Stimulated activated CD4-positive, alpha-beta T cell treated with anti-CD3 and anti-CD28 coated beads, TNF-alpha, amount 100 ng/mL, for 24 hours (primary cell): ENCODE measurements at places on chromosomes 6 and 20.

GRCh38 chr20:15875446-15875845, 697.8 kb downstream of the KIF16B start:
- DNase-seq, result no peak

- no peak for DNase-seq
These were observed 62.8 kb upstream of the FOXO3 start for GRCh38 chr6:108497883-108498282.

DNA sequence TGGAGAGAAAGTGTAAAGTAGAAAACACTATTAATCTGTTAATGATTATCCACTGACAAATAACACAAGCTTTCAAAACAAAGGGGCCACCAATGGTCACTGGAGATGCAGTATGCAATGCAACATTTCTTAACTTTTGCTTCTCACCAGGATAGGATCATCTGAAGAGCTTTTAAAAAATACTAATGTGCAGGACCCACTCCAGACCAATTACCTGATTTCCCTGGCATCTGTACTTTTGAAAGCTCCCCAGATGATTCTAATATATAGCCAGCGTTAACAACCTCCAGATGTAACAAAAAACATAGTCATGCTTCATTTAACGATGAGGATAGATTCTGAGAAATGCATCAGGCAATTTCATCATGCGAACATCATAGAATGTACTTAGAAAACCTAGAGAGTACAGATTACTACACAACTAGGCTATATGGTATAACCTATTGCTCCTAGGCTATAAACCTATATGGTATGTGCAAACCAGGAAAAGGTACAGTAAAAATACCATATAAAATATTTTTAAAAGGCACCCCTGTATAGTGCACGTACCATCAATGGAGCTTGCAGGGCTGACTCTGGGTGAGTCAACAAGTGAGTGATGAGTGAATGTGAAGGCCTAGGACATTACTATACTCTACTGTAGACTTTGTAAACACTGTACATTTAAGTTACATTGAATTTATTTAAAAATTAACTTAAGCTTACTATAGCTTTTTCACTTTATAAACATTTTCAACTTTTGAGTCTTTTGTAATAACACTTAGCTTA, 69.2 kb downstream of the ATG5 start:
- no peak for DNase-seq

DNA sequence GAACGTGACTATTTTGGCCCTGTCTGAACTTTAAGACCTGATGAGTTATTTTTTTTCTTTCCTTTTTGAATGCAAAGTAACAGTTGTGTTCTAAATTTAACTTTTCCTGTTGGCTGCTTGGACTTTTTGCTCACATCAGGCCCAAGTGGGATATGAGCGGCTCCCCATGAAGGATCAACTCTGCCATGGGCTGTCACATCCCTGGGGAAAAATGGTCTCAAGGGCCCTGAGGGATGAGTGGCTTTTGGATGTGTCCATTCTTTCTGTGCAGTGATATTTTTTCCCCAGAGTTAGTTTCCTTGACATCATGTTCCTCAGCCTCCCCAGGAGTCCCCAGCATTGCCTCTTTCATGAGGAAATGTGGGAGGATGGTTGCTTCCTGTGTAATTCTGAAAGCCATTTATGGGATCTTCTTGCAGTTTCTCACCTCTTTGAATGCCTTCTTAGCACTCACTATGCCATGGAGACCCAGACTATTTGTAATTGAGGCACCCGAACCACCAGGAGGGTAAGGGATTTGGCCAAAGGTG, 92.5 kb downstream of the SLC24A3 start:
- DNase-seq, result no peak

DNA sequence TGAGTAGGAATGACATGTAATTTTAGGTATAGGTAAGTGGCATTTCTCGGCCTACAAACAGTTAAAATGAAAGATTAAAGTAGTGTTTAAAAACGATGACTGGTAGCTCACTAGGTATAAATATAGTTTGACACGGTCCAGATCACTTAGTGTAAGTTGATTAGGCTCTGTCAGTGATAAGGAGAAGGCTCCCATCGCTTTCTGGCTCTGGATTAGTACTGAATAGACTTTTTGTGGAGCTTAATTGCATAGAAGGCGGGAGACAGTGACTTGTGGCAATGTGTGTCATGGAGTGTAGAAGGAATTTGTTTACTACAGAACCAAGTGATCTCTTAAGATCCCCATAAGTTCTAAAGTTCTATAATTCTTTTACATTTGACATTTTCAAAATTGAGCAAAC, 6.7 kb downstream of the PYGB start:
- no peak for DNase-seq

GRCh38 chr6:161503570-161503969, 229.7 kb upstream of the AGPAT4 start:
- no peak for DNase-seq

DNA sequence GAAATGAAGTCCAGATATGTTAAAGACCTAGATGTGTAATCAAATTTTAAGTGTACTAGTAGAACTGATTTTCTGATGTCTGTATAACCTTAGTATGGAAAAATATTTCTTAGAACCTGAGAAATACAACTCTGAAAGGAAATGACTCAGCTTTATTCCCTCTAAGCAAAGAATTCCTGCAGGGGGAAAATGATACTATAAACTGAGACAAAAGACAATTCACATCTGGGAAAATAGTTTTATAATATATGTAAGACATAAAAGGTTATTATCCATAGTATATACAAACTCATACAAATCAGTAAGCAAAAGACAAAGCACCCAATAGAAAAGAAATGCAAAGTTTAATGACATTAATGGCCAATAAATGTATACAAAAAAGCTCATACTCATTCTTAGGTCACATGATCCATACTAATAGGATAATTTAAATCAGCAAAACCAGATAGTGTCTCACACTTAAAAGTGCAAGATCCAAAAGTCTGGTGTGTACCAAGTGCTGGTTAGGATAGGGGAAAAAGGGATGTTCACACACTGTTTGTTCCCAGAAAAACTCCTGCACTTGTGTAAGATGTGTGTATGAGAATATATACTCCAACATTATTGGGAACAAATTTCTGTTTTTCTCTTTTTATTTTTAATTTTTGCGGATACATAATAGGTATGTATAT, 22.6 kb downstream of the RNF217 start:
- DNase-seq, result no peak

GRCh38 chr6:51396583-51396982, 577.9 kb downstream of the TFAP2B start:
- no peak for DNase-seq

GRCh38 chr6:26556263-26557070, 18.3 kb downstream of the HMGN4 start:
- DNase-seq, result peak; percentile 54
